ENCODE measurements at places on chromosomes 6 and 20.

DNA sequence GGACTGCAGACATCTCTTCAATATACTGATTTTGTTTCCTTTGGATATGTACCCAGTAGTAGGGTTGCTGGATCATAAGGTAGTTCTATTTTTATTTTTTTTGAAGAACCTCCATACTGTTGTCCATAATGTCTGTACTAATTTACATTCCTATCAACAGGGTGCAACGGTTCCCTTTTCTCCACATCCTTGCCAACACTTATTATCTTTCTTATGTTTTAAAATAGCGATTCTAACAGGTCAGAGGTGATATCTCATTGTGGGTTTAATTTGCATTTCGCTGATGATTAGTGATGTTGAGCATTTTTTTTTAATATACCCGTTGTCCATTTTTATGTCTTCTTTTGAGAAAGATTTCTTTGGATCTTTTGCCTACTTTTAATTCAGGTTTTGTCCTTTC lies 2.0 kb upstream of the TP53RK start:
- DNase-seq = no peak

GRCh38 chr6:109388265-109388664 lies 6.0 kb upstream of the CD164 start:
- no peak for DNase-seq

DNA sequence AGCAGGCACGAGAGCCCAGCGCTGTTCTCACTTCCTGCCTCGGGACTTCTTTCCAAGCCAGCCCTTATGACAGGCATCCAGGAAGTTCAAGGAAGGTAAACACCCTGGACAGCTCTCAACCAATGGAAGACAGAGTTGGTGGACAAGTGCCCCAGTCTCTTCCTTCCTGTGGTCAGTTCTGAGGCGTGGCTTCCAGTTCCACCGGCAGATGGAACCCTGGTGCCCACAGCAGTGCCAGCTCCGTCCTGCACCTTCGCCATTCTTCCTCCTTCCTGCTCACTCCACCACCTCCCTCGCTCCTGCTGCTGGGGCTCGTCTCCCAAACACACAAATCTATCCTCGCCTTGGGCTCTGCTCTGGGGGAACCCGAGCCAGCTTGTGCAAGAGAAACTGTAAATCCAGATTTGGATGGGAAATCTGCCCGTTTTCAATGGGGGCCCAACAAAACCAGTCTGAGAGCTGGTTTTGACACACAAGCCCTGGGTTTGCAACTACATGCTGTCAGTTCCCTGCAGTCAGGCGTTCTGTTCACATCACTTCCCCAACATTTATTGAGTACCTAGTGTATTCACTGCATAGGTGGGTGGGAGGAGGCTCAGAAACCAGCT lies 162.7 kb downstream of the GRM4 start:
- DNase-seq = peak; percentile 29

DNA sequence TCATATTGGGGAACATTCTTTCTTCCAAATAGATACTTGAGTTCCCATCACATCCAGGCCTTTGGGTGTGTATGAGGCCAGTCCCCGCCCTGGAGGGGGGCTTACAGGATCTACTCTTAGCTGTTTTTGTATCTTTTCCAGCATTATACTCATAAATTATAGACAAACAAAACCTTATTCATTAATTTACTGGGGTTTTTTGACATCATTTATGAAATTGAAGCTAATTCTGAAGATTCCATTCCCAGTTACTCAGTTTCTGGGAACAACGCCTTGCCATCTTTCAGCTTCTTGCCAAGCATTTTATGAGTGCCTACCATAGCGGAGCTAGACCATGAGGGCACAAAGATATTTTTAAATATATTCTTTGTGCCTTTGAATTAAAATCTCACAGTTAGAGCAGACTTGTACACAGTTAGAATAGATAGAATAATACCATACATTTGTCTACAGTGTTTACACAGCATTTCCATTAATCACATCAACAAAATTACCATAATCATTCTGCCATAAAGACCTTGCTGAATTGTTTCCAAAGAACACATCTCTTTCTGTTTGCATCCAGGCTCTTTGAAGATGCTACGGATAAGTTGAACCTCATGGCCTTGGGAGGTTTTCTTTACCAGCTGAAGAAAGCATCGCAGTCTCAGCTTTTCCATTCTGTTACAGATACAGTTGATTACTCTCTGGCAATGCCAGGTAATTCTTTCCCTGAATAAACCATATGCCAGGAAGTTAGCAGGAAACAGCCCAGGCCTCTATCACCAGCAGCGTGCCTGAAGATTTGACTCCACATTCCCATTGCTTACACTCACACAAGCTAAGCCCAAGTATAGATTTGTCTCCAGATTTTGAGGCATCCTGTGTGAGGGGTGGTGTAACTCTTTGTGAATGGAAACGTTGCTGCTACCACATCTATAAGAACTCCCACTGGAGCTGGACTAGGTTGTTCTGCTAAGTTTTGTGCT lies 75.4 kb upstream of the PBOV1 start:
- DNase-seq = no peak

DNA sequence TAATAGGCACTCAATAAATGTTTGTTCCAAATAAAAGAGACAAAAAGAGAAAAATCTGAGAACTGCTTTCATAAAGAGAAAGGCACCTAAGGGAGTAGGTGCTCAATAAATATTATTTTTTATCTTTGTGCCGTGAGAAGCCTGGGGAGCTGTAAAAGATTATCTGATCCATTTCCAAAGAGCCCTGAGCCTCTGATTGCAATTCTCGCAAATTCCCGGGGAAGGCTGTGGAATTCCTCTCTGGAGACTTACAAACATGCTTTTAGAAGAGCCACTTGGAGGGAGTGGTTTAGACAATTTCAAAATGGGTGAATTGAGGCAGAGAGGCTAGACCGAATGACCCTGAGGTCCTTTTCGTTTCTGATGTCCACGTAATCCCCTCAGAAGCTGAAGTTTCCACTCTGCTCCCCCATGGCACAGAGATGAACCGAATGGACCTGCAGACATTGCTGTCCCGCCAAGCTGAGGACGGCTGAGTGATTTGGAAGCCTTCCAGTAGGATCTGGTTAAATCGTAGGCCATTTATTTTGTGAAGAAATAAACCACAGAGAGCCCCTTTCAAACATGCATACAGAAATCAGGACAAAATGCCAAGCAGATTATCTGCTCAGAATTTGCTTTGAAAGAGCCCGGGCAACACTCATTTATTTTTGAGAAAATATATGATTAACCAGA lies 77.8 kb downstream of the PKHD1 start:
- DNase-seq = no peak

DNA sequence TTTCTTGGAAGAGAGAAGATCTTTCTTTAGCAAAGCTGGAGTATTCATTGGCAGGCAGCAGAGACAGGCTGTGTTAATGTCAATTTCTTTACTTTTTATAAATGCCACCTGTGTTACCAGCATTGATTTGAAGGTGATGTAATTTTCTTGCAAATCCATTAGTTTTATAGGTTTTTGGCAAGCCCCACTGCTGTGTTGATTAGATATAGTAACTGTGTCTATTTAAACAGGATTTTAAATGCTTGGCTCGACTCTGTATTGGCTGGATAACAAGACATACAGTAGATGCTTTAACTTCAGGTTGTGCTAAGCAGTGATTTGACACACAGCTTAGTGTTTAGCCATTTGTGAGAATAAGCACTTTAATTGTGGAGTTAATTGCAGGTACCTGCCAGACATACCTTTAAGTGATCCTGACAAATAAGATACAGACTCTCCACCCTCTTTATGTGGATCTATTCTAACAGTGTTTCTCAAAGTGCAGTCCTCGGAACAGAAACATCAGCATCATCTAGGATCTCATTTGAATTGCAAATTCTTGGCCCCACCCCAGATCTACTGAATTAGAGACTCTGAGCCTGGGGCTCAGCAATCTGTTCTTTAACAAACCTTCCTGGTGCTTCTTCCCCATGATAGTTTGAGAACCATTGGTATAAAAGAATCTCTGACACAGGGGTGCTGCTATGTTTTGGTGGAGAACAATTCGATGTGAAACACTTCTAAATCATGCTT lies 397.5 kb downstream of the HDGFL1 start:
- DNase-seq = no peak

DNA sequence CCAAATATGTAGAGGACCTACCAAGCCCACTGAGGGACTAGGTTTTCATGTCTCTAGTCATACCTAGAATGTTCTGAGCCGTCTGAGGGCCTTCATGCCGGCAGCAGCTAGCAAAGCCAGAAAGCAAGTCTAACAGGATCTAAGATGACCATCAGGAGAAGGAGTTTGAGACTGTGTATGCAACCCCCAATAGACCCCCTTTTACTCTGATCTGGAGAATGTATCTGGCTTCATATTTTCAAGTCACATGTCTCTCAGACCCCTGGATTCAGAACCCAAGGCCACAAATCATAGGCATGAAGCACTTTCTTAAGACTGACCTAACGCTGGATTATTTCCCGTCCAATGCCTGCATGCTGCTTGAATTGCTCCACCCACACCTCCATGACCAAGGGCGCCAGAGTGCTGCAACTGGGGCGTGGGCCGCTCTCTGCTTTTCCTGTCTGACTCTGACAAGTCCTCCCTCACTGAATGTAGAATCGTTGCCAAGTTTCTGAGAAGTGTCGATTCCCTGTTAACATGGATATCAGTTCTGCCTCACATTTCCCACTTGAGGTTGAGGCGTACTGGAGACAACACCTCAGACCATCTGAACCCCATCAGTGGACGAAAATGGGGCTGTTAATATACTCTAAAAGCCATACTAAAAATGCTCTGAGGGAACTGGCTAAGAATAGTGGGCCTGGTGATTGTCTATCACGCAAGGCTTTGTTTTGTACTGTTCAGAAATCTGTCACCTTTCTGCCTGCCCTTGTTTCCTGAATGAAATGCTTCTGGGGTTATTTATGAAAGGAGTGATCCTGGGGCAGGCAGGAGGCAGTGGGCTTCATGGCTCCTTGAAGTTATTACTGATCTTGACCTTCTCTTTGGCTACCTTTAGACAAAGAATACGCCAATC lies 23.9 kb upstream of the ASXL1 start:
- peak; percentile 29 for DNase-seq

GRCh38 chr20:46375771-46376170 lies 30.6 kb downstream of the ELMO2 start:
- DNase-seq = no peak

- no peak for DNase-seq
These were observed 103.4 kb downstream of the MRPL14 start for GRCh38 chr6:44023586-44024454.

DNA sequence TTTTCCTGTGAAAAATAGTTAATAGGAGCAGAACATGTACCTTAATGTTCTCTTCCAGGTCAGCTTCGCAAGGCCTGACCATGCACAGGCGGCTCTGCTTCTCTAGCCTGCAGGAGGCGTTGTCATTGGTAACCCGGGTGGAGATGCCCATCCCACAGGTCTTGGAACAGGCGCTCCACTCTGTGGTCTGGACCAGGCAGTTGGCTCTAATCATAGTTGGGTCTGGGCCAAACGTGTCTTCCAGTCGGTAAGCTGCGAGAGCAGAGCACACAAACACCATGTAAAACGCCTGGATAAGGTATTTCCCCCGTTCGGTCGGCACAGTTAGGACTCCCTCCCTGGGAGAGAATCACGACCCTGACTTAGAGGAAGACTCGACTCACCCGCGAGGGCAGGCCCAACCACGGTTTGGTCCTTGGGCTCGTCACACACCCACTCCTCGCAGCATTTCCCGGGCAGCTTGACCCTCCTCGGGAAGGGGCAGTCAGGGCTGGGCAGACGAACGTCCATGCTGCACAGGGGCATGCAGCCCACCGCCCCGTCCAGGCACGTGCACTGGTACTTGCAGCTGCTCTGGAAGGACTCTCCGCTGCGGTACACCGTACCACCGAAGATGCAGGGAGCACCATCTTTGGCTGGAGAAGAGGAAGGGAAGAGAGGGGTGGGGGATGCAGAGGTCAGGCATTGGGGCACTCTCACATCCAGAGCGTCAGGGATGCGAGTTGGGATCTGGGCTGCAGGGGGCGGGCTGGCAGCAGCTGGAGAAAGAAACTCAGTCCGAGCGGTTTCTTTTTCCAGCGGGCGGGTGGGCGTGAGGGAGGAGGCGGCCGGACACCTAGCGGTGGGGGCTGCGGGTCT lies 1.0 kb downstream of the CCN2 start:
- peak; percentile 77 for DNase-seq

DNA sequence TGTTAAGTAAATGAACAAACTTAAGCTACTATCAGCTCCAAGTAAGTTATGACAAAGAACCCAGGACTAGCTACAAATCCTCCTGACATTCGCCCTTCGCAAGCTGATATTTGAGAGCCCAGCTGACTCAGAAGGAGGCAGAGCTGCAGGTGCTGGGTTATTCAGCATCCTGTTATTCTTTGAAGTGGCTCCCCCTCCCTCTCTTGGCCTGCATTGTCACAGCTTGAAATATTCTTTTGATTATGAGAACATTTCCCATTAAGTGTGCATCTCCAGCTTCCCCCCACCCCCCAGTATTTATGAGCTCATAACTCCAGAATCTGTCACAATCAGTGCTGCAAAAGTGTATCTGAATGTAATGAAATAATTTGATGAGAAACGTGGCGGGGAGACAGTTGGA lies 78.8 kb upstream of the RALY start:
- no peak for DNase-seq

All from Ammon's horn (tissue), 1 donor.